ENCODE measurements at places on chromosomes 12 and 14. TPM values are rescaled to one million over a fixed set of nuclear protein-coding genes. Genes with fewer than 3 reads are reported as not detected.

DNA sequence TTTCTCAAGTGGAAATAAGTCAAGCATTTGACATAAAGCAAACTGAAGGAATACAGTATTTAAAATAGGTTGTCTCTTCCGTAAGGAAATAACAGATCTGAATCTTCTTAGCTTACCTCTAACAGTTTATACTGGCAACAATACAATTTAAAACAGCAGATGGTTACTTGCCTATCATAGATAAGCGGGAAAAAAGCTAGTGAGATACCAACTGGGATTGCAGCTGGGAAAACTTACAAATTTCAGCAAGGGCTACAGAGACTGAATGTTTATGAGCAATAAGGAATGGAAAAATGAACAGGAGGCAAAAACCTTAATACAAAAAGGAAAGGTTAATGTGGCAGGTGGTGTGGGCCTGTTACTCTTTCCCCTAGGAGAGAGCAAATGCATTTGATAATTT is 220.0 kb downstream of the RASSF9 start:
- no peak for DNase-seq
- no peak overlapping the region for H3K4me3 ChIP-seq
- H3K36me3 ChIP-seq, result no peaks in the 10 kb centered on the region
- no peak overlapping the region for H3K27ac ChIP-seq
- H3K27me3 ChIP-seq, result no peaks in the 10 kb centered on the region
- H3K4me1 ChIP-seq, result peaks cover 3% of the 10 kb centered on the region

- no peaks in the 10 kb centered on the region for H3K36me3 ChIP-seq
- no peak overlapping the region for H3K27ac ChIP-seq
- H3K4me3 ChIP-seq, result no peak overlapping the region
- no peak for DNase-seq
These were observed 53.7 kb downstream of the EFCAB11 start for GRCh38 chr14:89900802-89901201.

DNA sequence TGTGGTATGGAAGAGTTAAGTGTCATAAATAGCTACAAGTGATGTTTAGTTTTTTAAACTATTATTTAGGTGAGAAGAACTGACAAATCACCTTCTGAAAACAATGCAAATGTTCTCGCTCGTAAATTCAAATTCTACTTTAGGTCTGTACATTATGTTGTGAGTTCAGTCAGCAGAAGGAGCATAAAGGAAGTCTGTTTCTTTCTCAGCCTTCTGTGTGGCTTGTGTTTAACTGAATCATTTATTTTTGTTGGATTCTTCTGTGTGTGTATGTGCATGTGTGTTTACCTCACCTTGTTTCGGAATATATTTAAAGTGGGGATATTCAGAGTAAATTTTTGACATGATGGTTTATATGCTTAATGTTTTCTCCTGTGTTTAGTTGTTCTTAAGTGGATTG is 285.9 kb downstream of the TMTC2 start:
- H3K27me3 ChIP-seq, result no peaks in the 10 kb centered on the region
- DNase-seq, result no peak
- no peaks in the 10 kb centered on the region for H3K36me3 ChIP-seq
- H3K4me1 ChIP-seq, result no peaks in the 10 kb centered on the region
- no peak overlapping the region for H3K4me3 ChIP-seq

DNA sequence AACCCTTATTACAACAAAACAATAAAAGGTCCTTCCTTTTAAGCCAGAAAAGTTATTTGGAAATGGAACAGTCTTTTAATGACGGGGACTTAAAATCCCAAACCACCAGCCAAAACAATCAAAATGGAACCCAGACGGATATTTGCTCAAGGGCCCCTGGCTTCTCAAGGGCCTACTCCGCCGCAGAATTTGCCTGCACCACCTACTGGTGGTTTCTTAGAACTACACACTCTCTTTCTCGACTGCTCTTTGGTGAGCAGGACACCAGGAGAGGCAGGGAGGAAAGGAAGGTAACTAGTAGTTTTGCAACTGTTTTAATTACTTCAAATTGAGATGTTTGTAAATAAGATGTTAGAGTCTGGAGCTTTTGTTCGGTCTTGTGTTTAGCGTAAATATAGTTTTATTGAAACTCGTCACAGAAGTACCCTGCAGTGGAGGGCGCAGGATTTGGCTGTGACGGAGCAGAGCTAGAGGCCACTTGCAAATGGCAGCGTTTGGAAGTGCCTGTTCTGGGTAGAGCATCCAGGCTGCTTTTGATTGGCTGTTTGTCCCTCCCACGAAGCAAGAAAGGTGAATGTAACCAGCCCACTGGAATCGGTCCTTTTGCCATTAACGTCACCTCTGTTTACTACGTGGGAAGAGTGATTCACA is 238.5 kb downstream of the CACNA1C start:
- H3K4me3 ChIP-seq, result no peak overlapping the region
- peaks cover 2% of the 10 kb centered on the region for H3K27me3 ChIP-seq
- H3K27ac ChIP-seq, result no peak overlapping the region
- peaks cover 26% of the 10 kb centered on the region for H3K4me1 ChIP-seq
- no peaks in the 10 kb centered on the region for H3K36me3 ChIP-seq

DNA sequence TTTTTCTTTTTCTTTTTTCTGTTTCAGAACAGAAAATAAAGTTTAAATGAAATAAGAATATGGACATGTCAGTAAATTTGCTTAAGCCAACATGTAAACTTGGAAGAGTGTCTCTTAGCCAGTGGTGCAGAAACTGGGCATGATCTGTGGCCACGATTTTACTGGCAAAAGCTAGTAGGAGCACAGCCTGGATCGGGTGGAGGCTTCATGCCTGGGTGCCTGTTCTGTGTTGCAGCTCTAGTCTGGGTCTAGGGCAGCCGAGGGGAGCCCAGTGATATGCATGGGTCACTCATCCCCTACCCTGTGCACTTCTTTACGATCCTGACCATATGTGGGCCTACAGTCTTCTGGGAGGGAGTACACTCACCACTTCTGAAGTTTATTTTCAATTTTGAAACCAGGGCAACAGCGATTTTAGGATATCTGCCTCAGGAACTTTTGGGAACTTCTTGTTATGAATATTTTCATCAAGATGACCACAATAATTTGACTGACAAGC is 45.6 kb upstream of the SMCO2 start:
- H3K36me3 ChIP-seq, result peaks cover 22% of the 10 kb centered on the region
- no peak for DNase-seq
- no peak overlapping the region for H3K27ac ChIP-seq
- no peaks in the 10 kb centered on the region for H3K27me3 ChIP-seq
- no peak overlapping the region for H3K4me3 ChIP-seq
- peaks cover 5% of the 10 kb centered on the region for H3K4me1 ChIP-seq

- H3K27ac ChIP-seq, result no peak overlapping the region
- no peak overlapping the region for H3K4me3 ChIP-seq
- peaks cover 6% of the 10 kb centered on the region for H3K27me3 ChIP-seq
- H3K4me1 ChIP-seq, result peaks cover 7% of the 10 kb centered on the region
- no peaks in the 10 kb centered on the region for H3K36me3 ChIP-seq
These were observed 162.5 kb downstream of the DPF3 start for GRCh38 chr14:72731252-72732020.

DNA sequence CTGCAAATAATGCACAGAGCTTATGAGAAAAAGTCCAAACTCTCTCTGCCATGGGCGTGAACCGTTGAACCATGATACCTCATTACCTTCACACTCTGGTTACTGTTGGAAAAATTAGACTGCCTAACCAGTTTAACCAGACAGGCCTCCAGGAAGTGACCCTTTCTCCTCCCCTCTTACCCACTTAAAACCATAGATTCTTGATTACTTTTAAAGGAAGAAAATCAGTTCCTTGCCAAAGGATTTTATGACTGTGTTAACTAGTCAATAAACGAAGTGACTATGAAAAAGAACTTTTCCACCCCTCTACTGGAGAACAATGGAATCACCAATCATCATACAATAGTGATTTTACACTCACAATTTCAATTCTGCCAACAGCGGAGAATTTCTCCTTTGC is 254.0 kb upstream of the ATP2B1 start:
- H3K4me1 ChIP-seq, result no peaks in the 10 kb centered on the region
- no peak overlapping the region for H3K4me3 ChIP-seq
- H3K36me3 ChIP-seq, result no peaks in the 10 kb centered on the region
- DNase-seq, result no peak
- no peak overlapping the region for H3K27ac ChIP-seq
- no peaks in the 10 kb centered on the region for H3K27me3 ChIP-seq

- H3K4me3 ChIP-seq, result no peak overlapping the region
- peaks cover 1% of the 10 kb centered on the region for H3K27me3 ChIP-seq
- H3K27ac ChIP-seq, result no peak overlapping the region
- DNase-seq, result peak; percentile 4
- H3K4me1 ChIP-seq, result peaks cover 3% of the 10 kb centered on the region
These were observed 21.6 kb downstream of the TMTC2 start for GRCh38 chr12:82708061-82708879.

C12orf56 gene
- total RNA-seq, result 0.62 TPM

CRACR2A gene
- total RNA-seq, result 6.5 TPM

CACNB3 gene
- total RNA-seq, result 83.1 TPM

Measured in endothelial cell (in vitro differentiated cells).